Subcutaneous preadipocyte (primary cell): ENCODE measurements at places on chromosomes 2 and 18. TPM values are rescaled to one million over a fixed set of nuclear protein-coding genes. Genes with fewer than 3 reads are reported as not detected.

Gene UGT1A10
- total RNA-seq: not detected in 2 replicates

Gene LRATD1
- 0.37 and 1.2 TPM in 2 replicates for total RNA-seq

Gene PLCD4
- total RNA-seq: 2.2 and 2.6 TPM in 2 replicates

Gene TRAF3IP1
- 5.5 and 6.3 TPM in 2 replicates for total RNA-seq

Gene SERPINB7
- total RNA-seq: 0.59 TPM in 1 of 2 replicates, not detected in the other

Gene CYP27C1
- total RNA-seq: under 0.01 TPM in 1 of 2 replicates, not detected in the other

Gene MERTK
- total RNA-seq: 0.37 and 0.39 TPM in 2 replicates

Gene CNDP1
- total RNA-seq: not detected in 2 replicates

Gene ERFE
- 7.0 and 8.0 TPM in 2 replicates for total RNA-seq

Gene GALNT3
- under 0.01 and 0.20 TPM in 2 replicates for total RNA-seq

Gene TOGARAM2
- under 0.01 and 0.37 TPM in 2 replicates for total RNA-seq

Gene FSHR
- not detected in 2 replicates for total RNA-seq

Gene MYO7B
- 0.37 TPM in 1 of 2 replicates, not detected in the other for total RNA-seq

Gene TDRD15
- total RNA-seq: not detected in 2 replicates

Gene RTP5
- total RNA-seq: not detected in 2 replicates

Gene TUBA4B
- not detected in 2 replicates for total RNA-seq
